ENCODE measurements at places on chromosomes 4 and X.

DNA sequence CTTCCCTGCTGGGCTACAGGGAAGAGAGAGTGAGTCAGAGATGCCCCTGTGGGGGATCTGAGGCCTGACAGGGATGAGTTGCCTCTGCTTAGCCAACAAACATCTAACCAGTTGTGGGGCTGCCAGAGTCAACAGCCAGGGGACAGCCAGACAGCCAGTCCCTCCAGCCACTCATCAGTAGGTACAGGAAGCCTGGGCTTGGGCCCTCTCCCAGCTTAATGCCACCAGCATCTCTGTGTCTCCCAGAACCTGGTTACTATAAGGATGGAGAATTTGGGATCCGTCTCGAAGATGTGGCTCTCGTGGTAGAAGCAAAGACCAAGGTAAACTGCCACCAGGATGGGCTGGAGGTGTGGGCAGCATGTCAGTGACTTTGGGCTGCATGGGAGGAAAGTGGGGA lies 17.3 kb upstream of the SASH3 start:
- no peaks in the 10 kb centered on the region for H3K4me1 ChIP-seq
- no peak for DNase-seq
- no peaks in the 10 kb centered on the region for H3K36me3 ChIP-seq
- H3K4me3 ChIP-seq: no peak overlapping the region

GRCh38 chrX:31099536-31100090 lies 27.8 kb upstream of the FTHL17 start:
- H3K27ac ChIP-seq: no peak overlapping the region
- H3K4me1 ChIP-seq: no peaks in the 10 kb centered on the region
- no peak overlapping the region for H3K4me3 ChIP-seq
- DNase-seq: peak; percentile 23
- H3K27me3 ChIP-seq: no peaks in the 10 kb centered on the region

DNA sequence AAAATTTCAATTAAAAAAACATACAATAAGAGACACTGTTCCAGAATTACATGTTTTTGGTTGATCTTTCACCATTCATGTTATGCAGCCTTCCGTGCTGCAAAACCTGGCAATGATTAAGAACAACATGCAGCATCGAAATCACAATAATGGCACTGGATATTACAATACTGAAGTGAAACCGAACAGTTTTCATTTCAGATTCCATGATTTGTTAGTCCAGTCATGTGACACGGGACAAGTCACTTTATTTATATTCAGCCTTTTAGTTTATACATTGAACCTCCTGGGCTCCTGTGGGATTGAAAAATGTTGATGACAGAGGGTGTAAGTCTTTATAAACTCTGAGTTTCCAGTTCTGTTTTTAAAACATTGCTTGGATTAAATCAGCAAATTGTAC lies 142.5 kb upstream of the TTC29 start:
- peaks cover 2% of the 10 kb centered on the region for H3K4me1 ChIP-seq
- H3K27me3 ChIP-seq: no peaks in the 10 kb centered on the region
- H3K36me3 ChIP-seq: no peaks in the 10 kb centered on the region
- DNase-seq: no peak
- peak overlapping the region; percentile 11 for H3K27ac ChIP-seq

GRCh38 chrX:88903989-88904718 lies 157.1 kb downstream of the CPXCR1 start:
- no peak overlapping the region for H3K4me3 ChIP-seq
- no peaks in the 10 kb centered on the region for H3K36me3 ChIP-seq
- no peaks in the 10 kb centered on the region for H3K4me1 ChIP-seq
- DNase-seq: no peak
- no peak overlapping the region for H3K27ac ChIP-seq

DNA sequence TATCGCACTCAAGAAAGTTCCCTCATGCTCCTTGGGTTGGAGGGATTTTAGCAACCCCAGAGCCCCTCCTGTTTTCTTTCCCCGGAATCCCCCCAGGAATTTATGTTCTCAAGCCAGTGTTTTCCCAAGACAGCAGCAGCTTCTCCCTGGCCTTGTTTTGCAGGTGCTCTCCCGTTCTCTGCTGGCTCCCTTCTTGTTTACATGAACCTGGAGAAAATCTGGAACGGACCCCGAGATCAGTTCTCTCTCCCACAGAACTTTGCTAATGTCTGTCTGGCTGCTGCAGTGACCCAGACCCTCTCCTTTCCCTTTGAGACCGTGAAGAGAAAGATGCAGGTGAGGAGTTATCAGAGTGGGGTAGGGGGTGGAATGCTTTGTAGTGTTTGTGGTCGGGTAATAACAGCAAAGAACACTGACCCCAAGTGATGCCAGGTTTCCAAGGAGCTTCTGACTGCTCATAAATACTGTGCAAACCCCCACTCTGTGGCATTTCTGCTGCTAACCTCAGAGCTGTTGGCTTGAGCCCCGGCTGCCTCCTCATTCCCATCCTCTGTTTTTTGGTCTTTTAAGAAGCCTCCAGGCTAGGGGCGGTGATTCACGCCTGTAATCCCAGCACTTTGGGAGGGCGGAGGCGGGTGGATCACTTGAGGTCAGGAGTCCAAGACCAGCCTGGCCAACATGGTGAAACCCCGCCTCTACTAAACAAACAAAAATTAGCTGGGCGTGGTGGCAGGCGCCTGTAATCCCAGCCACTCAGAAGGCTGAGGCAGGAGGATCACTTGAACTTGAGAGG lies 11.1 kb downstream of the SLC25A43 start:
- H3K4me3 ChIP-seq: no peak overlapping the region
- DNase-seq: peak; percentile 83
- H3K36me3 ChIP-seq: no peaks in the 10 kb centered on the region
- H3K27me3 ChIP-seq: no peaks in the 10 kb centered on the region
- H3K4me1 ChIP-seq: no peaks in the 10 kb centered on the region

GRCh38 chrX:49174723-49175122 lies 3.0 kb downstream of the PLP2 start:
- peaks cover 3% of the 10 kb centered on the region for H3K4me1 ChIP-seq
- no peak overlapping the region for H3K27ac ChIP-seq
- H3K27me3 ChIP-seq: peaks cover 4% of the 10 kb centered on the region
- no peak overlapping the region for H3K4me3 ChIP-seq

DNA sequence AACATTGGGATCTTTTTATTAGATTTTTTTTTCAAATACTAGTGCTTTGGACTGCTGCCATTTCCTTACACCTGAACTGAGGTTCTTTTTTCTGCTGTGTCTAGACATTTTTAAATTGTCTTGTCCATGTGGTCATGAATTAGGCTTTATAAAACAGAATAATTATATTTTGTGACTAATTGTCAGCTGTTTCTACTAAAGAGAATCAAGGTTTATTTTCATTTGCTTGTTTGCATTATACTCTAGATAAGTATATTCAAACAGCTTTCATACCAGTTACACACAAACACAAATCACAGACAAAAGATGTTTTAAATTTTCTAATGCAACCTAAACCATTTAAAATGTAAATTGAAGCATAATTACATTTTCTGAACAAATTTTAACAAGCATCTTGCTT lies 194.7 kb downstream of the GALNTL6 start:
- no peaks in the 10 kb centered on the region for H3K27me3 ChIP-seq
- H3K4me1 ChIP-seq: no peaks in the 10 kb centered on the region
- no peak for DNase-seq

DNA sequence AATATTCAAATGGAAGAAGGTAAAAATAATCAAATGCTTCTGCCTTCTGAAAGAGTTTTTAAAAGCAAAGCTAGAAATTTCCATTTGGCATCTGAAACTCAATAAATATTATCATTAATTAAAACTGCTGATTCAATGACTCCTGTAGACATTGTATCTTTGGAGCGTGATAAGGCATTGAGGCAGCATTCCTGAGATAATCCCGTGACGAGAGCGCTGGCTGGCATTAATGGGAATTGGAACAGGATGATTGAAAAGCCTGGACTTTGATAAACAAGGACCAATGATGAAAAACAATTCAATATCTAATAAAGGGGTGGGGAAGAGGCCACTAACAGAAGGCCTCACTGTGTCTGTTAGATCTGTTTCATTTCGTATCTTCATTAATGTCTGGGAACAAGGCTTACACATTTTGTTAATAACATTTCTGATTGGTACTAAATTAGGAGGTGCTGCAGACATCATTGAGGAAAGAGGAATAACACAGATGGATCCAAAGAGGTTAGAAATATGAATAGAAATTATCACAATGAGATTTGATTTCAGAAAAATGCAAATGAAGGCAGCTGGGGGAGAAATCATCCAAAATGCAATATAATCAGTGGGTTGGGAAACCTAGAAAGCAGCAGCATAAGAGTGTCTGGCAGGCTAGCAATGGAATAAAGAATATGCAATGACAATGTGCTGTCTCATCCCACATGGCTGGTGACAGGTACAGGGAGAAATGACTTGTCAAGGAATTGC lies 102.3 kb downstream of the SCD5 start:
- DNase-seq: no peak
- H3K4me3 ChIP-seq: no peak overlapping the region
- H3K36me3 ChIP-seq: no peaks in the 10 kb centered on the region
- no peaks in the 10 kb centered on the region for H3K27me3 ChIP-seq
- no peaks in the 10 kb centered on the region for H3K4me1 ChIP-seq

DNA sequence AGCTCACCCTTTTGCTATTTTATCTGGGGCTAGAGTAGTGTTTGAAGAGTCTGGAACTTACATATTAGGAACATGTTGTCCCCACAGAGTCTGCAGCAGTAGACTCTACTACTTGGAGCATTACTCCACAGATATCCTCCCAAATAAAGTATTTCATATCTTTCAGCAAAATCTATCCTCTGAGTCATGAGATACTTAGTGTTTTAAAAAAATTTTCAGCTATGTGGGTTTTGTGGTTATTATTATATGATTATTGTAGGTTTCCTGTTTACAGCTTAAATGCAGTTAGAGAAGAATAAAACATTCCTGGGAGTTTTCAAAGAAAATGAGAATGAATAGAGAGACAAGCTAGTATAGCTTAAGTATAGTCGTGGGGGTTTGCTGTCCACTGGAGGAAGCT lies 30.9 kb downstream of the PAGE2 start:
- H3K27me3 ChIP-seq: no peaks in the 10 kb centered on the region
- H3K27ac ChIP-seq: no peak overlapping the region
- H3K4me3 ChIP-seq: no peak overlapping the region
- peak; percentile 10 for DNase-seq
- H3K4me1 ChIP-seq: peaks cover 7% of the 10 kb centered on the region

GRCh38 chr4:43275779-43276178 lies 383.3 kb downstream of the GRXCR1 start:
- no peak overlapping the region for H3K27ac ChIP-seq
- no peaks in the 10 kb centered on the region for H3K36me3 ChIP-seq
- no peak for DNase-seq
- no peaks in the 10 kb centered on the region for H3K27me3 ChIP-seq
- H3K4me3 ChIP-seq: no peak overlapping the region
- H3K4me1 ChIP-seq: no peaks in the 10 kb centered on the region

GRCh38 chrX:10157543-10157942 lies 768 bp downstream of the CLCN4 start:
- no peaks in the 10 kb centered on the region for H3K4me1 ChIP-seq
- DNase-seq: no peak
- H3K36me3 ChIP-seq: no peaks in the 10 kb centered on the region
- no peak overlapping the region for H3K27ac ChIP-seq
- H3K27me3 ChIP-seq: no peaks in the 10 kb centered on the region

GRCh38 chr4:83677656-83678055 lies 141.7 kb downstream of the GPAT3 start:
- H3K4me3 ChIP-seq: no peak overlapping the region
- DNase-seq: peak; percentile 10
- H3K27me3 ChIP-seq: no peaks in the 10 kb centered on the region
- no peaks in the 10 kb centered on the region for H3K36me3 ChIP-seq

- no peak overlapping the region for H3K4me3 ChIP-seq
- peaks cover 9% of the 10 kb centered on the region for H3K4me1 ChIP-seq
- H3K27me3 ChIP-seq: no peaks in the 10 kb centered on the region
- H3K27ac ChIP-seq: no peak overlapping the region
- no peaks in the 10 kb centered on the region for H3K36me3 ChIP-seq
Measured at GRCh38 chr4:87419578-87420249, 2.7 kb upstream of the NUDT9 start.

- DNase-seq: no peak
- H3K4me3 ChIP-seq: no peak overlapping the region
- no peaks in the 10 kb centered on the region for H3K4me1 ChIP-seq
- no peaks in the 10 kb centered on the region for H3K36me3 ChIP-seq
Measured at GRCh38 chr4:102500352-102500695, 835 bp upstream of the NFKB1 start.

DNA sequence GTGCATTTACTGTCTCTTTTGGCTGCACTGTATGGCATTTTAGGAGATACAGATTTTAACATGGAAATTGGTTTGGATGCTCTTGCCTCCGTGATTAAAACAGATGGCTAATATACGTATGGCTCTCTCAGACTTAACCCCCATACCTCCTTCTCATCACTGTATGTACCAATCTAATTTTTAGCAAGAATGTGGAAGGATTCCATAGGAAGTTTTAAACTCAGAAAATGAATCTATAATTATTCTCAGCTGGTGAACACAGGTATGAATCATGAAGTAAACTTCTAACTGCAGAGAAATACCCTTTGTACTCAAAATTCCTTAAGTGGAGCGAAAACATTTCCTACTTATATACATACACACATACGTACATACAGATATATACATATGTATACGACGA lies 210.5 kb upstream of the NEIL3 start:
- DNase-seq: no peak
- no peak overlapping the region for H3K27ac ChIP-seq
- no peaks in the 10 kb centered on the region for H3K4me1 ChIP-seq
- no peak overlapping the region for H3K4me3 ChIP-seq

GRCh38 chr4:54233277-54233696 lies 4.2 kb downstream of the PDGFRA start:
- H3K4me1 ChIP-seq: peaks cover under 1% of the 10 kb centered on the region
- peak overlapping the region; percentile 74 for H3K27ac ChIP-seq
- peaks cover 14% of the 10 kb centered on the region for H3K27me3 ChIP-seq
- DNase-seq: peak; percentile 89
- H3K36me3 ChIP-seq: no peaks in the 10 kb centered on the region
- H3K4me3 ChIP-seq: peak overlapping the region; percentile 79

GRCh38 chr4:338759-339097 lies 1.1 kb downstream of the ZNF141 start:
- no peak overlapping the region for H3K27ac ChIP-seq
- H3K4me1 ChIP-seq: peaks cover 4% of the 10 kb centered on the region
- no peak for DNase-seq
- peak overlapping the region; percentile 91 for H3K4me3 ChIP-seq
- H3K27me3 ChIP-seq: no peaks in the 10 kb centered on the region

GRCh38 chr4:141560056-141560455 lies 76.3 kb upstream of the IL15 start:
- no peaks in the 10 kb centered on the region for H3K36me3 ChIP-seq
- no peak for DNase-seq
- no peaks in the 10 kb centered on the region for H3K27me3 ChIP-seq
- H3K4me3 ChIP-seq: no peak overlapping the region
- H3K27ac ChIP-seq: no peak overlapping the region
- no peaks in the 10 kb centered on the region for H3K4me1 ChIP-seq

DNA sequence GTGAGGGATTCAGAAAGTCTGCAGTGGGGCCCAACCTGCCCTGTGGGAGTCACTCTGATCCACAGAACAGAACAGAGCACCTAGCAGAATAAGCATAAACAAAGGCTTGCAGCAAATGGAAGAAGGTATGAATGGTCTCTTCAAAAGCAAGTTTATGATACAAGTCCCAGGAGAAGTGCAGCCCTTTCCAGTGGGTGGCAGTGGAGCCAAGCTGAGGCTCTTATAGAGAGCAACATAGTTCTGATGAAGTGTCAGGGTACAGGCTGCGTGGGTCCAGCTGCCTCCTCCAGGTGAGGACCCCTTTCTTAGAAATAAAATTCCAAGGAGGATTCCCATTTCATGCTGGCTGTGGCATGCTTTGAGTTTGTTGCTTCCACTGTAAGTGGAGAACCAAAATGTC lies 88.8 kb upstream of the PAK3 start:
- H3K4me3 ChIP-seq: no peak overlapping the region
- no peak overlapping the region for H3K27ac ChIP-seq
- no peaks in the 10 kb centered on the region for H3K27me3 ChIP-seq
- DNase-seq: no peak
- no peaks in the 10 kb centered on the region for H3K36me3 ChIP-seq
